ENCODE measurements at places on chromosomes 6 and 20.
A peak's percentile ranks its signal among the peaks of the same experiment; 100 is the strongest.

DNA sequence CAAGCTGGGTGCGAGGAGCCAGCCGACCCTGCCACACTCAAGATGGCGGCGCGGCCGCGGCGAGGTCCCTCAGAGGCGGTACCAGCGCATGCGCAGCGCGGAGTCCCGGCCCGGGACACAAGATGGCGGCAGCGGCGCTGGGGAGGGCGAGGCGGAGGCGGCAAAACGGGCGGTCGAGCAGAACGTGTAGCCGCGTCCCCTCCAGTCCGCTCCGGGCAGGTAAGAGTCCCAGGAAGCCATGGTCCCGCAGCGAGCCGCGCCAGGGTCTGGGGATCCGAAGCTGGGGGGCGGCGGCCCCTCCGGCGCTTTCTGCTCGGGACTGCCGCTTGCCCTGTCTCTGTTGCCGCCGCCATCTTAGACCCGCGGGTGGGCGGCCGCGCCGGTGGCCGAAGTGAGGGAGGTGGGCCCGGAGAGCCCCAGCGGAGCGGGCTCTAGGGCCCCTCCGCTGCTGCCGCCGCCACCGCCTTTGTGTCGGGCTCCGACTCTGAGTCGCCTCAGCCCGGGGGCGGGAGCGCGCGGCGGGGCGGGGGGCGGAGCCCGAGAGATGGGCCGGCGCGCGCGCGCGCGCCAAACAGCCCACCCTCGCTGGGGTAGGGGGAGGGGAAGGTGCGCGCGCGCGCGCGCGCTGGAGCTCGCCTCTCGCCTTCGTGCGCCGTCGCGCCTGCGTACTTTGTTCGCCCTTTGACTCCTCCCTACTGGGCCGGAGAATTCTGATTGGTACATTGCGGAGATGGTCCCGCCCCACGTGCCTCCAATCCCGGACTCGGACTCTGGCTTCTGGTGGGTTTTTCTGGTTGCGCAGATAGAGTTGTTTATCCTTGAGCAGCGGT is at the start of gene PCIF1:
Gene PCIF1 (plus strand): TSS at position 98 of the 830 bp plus-strand sequence. CDS start 4,317 bp downstream, outside the sequence.
- DNase-seq, result peak; percentile 95

- DNase-seq, result no peak
These were observed 260.9 kb downstream of the BTBD9 start for GRCh38 chr6:38378801-38379200.

DNA sequence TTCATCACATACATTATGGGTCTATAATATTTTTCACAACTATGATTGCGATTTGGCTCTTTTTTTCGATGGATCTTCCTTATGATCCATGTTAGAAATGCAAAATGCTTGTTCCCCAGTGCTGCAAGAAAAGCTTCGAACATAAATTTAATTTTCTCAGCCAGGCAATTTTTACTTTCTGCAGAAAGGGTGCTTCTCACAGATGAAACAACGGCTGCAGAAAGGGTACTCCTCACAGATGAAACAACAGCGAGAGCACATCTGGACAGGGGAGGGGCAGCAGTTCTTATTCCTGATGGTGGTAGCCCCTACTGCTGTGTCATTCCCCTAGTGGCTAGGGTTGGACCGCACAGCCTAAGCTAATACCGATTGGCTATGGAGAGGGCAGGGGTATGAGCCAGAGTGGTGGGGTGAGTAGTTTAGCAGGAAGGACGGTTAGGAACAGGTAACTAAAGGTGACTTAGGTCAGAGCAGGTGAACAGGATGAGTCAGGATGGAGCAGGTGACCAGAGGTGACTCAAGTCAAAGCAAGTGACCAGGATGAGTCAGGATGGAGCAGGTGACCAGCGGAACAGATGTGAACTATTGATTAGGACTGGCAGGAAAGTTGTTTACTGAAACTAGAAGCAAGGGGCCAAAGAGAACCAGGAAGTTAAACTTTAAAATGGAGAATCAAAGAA is 13.4 kb upstream of the TREML4 start:
- DNase-seq, result no peak

DNA sequence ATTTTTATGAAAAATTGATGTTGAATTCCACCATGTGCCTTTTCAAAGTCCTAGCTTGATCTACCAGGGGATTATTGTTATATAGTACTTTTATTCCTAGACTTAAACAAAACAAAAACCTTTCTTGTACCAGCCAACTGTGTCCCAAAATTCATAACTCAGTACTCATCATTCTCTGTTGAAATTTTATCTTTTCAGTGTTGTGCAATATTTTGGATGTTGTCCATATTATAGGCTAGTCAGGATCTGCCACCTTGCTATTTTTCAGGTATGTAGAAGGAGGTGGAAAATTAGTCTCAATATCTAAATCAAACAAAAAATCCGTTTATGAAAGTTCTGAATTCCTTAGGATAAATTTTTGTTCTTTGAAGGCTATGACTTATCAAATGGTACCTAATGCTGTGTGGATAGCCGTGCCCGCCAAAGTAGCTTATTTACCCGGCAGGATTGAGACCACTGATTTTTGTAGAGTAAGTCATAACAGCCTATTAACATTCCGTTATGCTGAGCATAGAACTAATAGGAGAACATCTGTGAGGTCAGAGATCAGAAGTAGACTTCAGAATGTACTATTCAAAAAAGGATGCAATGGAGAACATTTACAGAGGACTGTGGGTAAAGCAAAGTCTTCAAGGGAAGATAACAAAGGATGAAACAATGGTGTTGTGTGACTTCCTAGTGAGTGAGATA is 304.7 kb downstream of the SOX4 start:
- no peak for DNase-seq

- no peak for DNase-seq
These were observed 14.8 kb downstream of the SLC35A1 start for GRCh38 chr6:87487555-87487954.

DNA sequence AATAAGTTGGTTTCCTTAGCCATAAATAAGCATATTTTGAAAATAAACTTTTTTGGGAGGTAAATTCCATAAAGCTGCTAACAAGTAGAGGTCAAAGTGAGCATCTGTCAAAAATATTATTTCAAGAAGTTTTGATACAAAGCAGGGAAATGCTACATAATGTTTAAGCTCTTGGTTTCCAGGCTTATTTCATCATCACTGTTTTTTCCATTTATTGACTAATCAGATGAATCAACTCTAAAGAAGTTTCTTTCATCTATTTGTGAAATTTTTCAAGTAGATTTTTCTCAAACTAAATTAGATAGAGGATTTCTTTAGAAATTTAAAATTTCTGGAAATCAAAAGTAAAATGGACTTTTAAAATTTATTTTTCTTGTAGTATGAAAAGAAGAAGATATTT is 89.5 kb upstream of the TBX18 start:
- DNase-seq, result no peak

DNA sequence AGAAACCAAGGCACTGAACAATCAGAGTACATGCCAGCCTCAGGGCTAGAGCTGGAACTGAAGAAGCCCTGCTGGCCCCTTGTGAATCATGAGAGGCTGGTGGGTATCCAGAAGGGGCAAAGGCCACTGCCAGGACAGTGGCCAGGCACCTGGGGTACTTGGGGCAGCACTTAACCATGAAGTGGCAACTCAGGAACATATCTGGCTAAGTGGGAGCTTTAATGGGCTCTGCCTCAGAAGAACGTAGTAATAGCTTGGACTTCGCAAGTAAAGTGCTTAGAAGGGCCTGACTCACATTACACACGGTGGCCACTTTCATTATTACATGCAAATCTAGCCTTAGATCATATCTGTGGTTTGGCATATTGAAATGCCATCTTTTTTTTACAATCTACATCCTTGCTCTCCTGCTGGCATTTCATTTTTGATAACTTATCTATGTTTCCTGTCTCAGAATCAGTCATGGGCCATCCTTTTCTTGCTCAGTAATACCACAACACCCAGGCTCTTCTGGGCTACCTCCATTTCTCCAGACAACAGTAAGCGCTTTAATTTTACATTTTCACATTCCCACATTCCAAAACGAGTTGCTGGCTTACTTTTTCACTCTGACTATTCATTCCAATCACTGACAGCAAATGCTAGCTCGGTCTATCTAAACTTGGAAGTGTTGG is 21.6 kb downstream of the NAPB start:
- no peak for DNase-seq

- no peak for DNase-seq
These were observed 30.7 kb downstream of the STK38 start for GRCh38 chr6:36516559-36516958.

DNA sequence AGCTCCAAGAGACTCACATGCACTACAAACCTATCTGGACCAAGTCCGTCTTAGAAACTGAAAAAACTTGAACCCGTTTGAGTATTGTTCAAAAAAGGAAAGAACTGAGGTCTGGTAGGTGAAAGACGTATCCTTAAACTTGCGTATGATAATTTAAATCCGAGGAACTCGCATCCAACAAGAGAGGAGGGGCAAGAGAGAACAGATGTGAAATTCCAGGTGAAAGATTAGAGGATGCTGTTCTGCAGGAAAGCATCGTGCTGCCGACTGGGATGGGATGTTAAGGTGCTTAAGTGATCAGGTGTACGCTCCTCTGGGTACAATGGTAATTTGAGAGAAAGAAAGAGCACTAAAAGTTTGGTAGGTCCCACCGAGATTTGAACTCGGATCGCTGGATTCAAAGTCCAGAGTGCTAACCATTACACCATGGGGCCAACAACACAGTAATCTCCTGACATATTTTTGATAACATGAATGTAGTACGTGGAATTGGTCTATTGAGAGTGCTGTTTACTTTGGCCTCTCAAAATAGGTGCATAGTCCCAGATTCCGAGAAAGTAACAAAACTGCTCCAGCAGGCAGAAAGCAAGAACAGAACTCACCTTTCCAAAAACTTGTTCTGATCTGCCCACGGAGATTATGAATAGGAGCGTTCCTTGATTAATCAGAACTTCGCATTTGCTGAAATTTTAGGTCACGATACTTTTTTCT is 53.5 kb upstream of the BTN3A2 start:
- DNase-seq, result no peak
